ENCODE measurements at places on chromosomes 16 and 17. TPM values are rescaled to one million over a fixed set of nuclear protein-coding genes. Genes with fewer than 3 reads are reported as not detected.
A peak's percentile ranks its signal among the peaks of the same experiment; 100 is the strongest.

DNA sequence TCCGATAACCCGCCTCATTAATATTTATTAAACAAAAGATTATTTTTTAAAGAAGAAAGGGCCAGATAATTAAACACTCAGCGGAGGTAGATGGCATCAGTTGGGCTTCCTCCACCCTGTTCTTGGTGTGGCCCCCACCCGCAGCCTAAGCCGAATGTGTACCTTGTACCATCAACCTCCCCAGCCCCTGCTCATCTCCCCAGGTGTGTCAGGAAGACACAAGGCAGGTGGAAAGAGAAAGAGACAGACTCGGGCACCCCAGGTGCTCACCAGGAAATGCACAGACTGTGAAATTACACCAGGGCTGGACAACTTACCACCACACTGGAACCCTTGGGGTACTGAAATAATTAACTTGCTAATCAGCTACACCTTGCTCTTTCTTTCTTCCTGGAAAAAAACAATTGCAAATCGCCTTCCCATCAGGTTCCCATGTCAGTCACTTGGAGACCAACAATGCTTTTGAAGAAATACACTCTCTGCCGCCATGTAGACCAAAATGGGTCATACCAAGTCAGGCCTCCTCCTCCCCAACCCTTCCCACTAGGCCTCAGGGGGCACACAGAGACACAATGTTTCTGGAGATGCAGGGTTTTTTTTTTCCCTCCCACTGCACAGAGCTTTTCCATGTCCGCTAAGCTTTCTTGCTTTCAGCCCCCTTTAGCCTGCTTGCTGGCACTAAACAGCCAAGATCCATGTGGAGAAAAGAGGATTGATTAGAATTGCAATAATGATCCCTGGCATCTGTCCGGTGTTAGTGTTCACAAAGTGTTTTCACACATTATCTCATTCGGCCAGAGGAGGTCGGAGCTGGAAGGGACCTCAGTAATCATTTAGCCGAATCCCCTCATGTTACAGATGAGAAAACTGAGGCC is 8.6 kb upstream of the LHX1 start:
- no peak for DNase-seq

GRCh38 chr16:10951026-10951425 is 6.7 kb downstream of the CLEC16A start:
- DNase-seq: no peak

CTF1 gene
- 1.1 TPM for total RNA-seq

DNA sequence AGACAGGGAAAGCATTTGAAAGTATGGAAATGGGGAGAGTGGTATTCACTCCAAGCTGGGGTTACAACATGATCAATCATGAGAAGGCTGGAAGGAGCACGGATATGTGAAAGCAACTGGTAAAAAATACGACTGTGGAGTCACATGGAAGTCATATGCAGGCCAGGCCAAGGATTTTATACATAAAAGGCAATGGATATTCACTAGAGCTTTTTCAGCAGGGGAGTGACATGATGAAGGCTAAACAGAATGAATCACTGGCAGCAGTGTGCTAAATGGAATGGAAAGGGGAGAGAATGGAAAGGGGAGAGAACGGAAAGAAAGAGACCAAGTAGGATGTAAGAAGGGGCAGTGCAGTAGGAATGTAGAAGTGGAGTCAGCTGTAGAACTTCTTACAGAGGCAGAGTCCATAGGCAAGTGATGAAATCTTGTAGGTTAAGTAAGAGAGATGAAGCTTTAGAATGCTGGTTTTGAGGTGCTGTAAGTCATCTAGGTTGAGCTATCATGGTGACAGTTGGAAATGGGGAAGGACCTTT is 13.0 kb upstream of the NETO2 start:
- no peak for DNase-seq

SMURF2 gene
- total RNA-seq: 6.1 TPM

DNA sequence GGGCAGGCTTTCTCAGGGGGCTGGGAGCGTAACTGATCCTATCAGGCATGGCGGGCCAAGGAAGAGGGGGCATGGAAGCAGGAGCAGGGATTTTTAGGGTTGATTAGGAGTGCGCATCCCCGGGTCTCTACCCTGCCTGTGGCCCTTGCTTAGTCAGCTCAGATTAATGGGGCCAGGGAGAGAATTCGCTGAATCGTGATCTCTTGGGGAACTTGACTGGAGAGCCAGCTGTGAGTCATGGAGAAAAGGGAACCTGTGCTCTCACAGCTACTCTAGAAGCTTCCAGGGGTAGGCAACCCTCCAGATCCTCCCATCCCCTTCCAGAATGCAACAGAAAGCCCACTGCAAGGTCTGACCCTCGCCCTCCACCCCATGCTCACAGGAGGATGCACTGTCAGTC is 3.6 kb downstream of the FOXN1 start:
- DNase-seq: no peak

- no peak for DNase-seq
Measured at GRCh38 chr17:80862481-80862961, 129.1 kb upstream of the CHMP6 start.

KRTAP4-9 gene
- not detected for total RNA-seq

- DNase-seq: peak; percentile 85
Measured at GRCh38 chr17:76623271-76624146, 20.0 kb downstream of the ST6GALNAC1 start.

DNA sequence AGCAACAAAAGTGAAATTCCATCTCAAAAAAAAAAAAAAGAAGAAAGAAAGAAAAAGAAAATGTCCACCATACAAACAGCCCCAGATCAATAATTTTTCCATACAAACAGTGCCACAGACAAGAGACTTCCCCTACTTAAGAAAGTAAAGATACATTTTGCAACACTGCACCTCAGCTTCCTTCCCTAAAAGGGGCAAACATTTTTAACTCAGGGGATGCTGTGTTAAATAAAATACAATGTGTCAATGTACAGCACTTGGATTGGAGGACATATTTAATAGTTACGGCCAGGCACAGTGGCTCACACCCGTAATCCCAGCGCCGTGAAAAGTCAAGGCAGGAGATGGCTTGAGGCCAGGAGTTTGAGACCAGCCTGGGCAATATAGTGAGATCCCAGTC is 22.3 kb downstream of the MYH11 start:
- no peak for DNase-seq

WNK4 gene
- 3.3 TPM for total RNA-seq

GRCh38 chr16:60646631-60647030 is 1389.6 kb downstream of the CDH8 start:
- DNase-seq: no peak

CDH1 gene
- total RNA-seq: not detected

DNA sequence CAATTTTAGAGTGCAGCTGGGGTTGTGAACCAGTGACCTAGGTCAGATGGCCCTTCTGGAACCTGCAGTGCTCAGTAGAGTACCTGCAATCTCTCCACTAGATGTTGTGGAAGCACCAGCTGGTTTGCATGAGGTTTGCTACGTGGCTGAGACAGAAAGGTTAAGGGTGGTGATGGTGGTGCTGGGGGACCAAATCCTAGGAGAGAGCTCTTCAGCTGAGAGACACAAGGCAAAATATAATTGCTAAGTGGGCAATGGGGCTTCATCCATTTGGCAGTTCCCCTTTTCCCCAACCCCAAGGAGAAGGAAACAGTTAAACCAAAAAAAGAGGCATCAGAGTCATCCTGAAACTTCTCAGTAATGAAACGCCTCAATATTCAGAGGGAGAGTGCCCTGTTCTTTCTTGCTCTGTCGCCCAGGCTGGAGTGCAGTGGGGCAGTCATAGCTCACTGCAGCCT is 13.9 kb downstream of the ITPRIPL2 start:
- DNase-seq: no peak

DNA sequence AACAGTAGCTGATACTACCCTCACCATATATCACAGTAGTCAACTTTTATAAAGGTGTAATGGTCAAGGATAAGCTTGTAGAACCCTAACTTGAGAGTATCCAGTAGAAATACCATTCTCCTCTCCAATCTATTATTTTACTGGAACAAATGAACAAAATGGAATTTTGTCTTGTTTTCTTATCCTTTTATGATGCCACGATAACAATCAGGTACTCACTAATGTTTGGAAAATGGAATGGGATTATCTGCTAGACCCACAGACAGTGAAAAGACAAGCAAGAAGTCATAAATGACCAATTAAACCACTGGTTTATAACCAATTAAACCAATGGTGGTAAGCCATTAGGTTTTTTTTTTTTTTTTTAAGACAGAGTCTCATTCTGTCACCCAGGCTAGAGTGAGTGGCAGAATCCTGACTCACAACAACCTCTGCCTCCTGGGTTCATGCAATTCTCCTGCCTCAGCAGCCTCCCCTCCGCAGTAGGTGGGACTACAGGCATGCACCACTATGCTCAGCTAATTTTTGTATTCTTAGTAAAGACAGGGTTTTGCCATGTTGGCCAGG is 10.4 kb downstream of the GPATCH8 start:
- no peak for DNase-seq

PABPN1L gene
- not detected for total RNA-seq
